Thoracic aorta (tissue), 2 donors: ENCODE measurements at places on chromosomes 2 and 18.
A peak's percentile ranks its signal among the peaks of the same experiment; 100 is the strongest.

- no peak for DNase-seq
Observed at GRCh38 chr2:6917761-6918421, 679 bp downstream of the RNF144A start.

DNA sequence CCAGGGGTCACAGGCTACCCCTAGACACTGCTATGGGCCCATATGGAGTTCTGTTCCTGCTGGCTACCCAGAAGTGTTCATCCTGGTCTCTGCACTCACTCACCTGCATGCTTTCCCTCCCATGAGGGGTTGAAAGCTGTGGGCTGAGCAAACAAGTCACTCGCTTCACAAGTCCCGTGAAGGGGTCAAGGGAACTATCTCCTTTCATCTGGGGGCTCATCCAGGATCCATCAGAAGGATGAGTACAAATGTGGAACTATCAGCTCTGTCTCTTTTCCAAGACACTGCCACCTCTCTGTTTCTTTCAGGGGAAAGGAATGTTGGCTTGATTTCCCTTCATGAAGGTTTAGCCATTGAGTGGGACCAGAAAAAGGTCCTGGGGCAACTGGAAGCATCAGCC lies 21.7 kb downstream of the SULT1C4 start:
- no peak for DNase-seq

DNA sequence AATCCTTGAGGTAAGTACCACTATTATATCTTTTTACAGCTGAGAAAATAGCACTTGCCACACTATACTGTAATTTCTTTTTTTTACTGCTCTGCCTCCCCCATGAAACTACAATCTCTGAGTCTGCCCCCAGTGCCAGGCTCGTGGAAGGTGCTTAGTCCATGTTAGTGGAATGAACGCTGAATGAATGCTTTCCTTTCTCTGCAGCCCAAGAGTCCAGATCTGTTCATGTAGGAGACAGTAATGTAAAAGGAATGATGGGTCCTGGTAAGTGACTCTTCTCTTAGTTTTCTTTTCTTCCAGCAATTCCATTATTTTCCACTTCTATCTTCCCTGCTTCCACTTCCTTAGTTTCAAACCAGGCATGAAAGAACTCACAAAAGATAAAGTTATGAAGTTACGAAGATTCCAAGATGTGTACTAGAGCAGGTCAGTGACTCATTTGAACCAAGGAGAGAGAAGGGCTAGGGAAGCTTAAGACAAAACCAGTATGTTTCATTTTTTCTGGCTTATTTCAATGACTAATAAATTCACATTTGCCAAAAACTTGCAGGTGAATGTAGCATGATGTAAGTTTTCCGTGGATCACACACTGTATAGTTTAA lies 46.0 kb downstream of the ARHGEF33 start:
- no peak for DNase-seq

- no peak for DNase-seq
Observed at GRCh38 chr18:9428301-9428706, 47.0 kb upstream of the RALBP1 start.

- no peak for DNase-seq
Observed at GRCh38 chr2:186256540-186256939, 229.5 kb upstream of the ZC3H15 start.

- no peak for DNase-seq
Observed at GRCh38 chr2:46284260-46284659, 12.9 kb upstream of the EPAS1 start.

- no peak for DNase-seq
Observed at GRCh38 chr2:84494070-84494469, 22.2 kb upstream of the DNAH6 start.

- DNase-seq: no peak
Observed at GRCh38 chr2:149145314-149146295, 107.1 kb downstream of the LYPD6B start.

DNA sequence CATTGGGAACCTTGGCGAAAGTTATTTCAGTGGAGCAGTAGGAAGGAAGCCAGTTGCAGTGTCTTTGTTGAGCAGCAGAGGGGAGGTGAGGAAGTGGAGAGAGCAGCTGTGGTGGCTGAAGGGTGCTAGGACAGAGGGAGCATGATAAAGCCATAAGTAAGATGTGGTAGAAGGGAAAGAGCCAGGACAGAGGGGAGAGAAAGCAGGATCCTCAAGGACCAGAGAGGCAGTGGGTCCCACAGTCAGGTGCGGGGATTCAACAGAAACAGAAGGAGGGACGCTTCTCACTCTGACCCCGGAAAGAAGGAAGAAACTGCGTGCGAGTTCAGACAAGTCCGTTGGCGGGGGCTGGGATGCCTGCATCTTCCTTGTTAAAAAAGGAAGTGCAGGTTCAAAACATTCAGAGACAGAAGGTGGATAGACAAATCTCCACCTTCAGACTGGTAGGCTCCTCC lies at the start of gene CXCR2:
Gene CXCR2, plus strand, starts transcription at position 403 of the 455 bp plus-strand sequence. CDS start 8,774 bp downstream, outside the sequence.
- DNase-seq: no peak

DNA sequence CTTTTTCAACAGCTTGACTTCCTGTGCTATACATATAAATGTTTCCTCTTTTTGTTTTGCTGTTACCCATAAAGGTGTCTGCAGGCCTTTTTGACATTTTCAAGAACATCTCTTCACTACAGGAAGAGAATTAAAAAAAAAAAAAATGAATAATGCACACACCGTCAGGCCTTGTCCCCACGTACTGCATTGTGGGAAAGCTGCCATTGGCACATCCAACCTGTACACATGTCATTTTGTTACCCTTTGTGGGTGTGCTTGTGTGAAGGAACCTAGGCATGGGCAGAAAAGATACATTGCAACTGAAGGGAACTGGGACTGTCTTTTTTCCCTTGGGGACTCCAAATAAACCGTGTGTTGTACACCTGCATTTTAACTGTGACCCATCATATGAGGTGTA lies 16.8 kb upstream of the TMEM37 start:
- no peak for DNase-seq

DNA sequence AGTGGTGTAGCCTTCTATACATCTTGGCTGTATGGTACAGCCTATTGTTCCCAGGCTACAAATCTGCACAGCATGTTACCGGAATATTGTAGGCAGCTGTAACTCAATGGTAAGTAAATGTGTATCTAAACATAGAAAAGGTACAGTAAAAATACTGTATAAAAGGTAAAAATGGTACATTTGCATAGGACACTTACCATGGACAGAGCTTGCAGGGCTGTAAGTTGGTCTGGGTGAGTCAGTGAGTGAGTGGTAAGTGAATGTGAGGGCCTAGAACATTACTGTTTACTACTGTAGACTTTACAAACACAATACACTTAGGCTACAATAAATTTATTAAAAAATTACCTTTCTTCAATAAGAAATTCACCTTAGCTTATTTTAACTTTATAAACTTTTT lies 3.7 kb upstream of the MRPS9 start:
- DNase-seq: no peak

- no peak for DNase-seq
Observed at GRCh38 chr2:197239434-197239833, 71.1 kb downstream of the ANKRD44 start.

GRCh38 chr2:165617741-165618481 lies 148.4 kb downstream of the CSRNP3 start:
- no peak for DNase-seq

DNA sequence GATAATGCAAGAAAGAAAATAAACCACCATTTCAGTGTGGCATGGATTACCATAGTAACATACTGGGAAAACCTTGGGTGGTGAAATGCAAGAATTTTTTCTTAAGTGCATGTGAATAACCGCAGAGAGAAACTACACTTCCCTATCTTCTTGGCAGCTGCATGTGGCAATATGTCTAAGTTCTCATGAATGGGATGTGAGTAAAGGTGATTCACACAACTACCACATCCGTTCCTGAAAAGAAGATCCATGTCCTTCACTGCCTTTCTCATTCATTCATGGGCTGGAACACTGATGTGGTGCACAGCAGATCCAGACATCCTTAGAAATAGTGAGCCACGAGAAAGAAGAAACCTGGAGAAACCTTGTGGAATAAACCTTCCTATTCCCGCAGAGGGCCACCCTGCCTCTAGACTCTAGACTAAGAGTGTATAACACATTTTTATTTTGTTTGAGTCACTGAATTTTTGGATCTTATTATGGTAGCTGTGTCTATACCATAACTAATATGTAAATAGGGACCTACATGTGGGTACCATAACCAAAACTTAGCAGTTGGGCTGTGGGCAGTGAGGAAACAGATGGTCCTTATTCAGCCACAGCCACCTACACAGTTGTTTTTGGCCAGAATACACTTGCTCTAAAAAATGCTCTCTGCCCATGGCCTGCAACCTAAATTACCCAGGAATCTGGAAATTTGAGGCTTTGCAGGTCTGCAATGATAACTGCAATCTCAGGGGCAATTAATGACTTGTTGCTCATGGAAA lies 573.3 kb downstream of the LRP1B start:
- DNase-seq: no peak

GRCh38 chr18:50424877-50425690 lies 50.2 kb downstream of the SKA1 start:
- no peak for DNase-seq

GRCh38 chr2:241561832-241562231 lies 3.3 kb downstream of the BOK start:
- DNase-seq: peak; percentile 22

DNA sequence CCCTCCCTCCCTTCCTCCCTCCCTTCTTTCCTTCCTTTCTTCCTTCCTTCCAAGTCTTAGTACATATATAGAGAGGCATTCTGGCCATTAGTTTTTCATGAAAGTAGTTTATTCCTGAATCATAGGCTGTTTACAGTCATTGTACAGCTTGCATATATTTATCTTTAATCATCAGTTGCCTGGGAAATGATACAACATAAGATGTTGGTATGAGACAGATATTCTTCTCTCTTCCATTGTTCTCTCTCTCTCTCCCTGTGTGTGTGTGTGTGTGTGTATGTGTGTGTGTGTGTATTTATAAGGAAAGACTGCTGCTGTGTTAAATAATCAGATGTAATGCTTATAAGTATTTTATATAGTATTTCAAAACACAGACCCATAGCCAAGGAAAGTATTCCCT lies 289.8 kb upstream of the UBE2E3 start:
- DNase-seq: no peak

GRCh38 chr2:218046238-218046637 lies 22.8 kb upstream of the RUFY4 start:
- no peak for DNase-seq

DNA sequence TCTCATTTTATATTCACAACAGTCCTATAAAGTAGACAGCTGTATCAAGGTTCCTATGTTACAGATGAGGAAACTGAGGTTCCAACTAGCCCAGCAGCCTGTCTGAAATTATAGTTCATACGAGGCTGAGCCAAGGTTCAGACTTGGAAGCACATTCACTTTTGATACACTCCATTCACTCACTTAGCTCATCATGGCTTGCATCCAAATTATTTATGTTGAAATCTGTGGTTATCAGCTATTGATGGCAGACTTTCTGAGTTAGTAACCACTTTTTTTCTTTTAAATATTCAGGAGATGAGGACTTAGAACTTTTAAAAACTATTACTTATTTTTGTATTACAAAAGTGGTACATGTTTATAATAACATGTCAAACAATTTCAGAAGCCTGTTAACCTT lies 188.2 kb downstream of the MTX2 start:
- DNase-seq: no peak

- no peak for DNase-seq
Observed at GRCh38 chr2:172693037-172693436, 42.6 kb upstream of the RAPGEF4 start.

DNA sequence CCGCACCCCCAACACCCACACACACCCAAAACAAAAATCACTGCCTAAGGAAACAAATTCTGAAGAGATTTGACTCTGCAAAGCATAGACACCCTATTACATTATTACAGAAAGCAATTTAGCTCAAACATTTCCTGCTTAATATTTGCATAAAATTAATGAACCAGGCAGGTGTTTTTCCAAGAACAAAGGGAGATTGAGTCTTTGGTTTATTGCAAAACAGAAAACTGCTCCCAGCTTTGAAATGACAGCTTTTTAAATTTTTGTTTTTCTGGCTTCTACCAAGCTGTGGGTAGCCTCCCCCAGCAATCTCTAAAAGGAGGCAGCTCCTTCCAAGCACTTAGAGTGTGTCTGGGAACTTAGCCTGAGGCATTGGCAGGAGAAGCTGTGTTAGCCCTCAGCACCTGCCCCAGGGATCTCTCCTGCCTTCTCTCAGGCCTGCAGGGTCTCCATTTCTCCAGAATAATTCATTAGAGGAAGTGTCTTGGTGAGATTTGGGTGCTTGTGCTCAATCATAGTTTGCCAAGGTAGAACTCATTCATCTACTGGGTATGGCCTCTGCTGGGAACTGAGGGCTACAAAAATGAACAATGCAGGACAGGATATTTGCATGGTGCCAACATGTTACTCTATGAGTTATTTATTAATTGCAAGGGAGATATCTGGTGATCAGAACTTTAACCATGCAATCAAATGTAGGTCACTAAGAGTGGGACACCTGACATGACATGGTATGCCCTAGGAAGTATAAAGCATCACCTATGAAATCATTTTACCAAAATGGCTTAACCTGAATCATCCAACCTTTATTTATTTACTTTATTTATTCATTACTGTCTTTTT lies 58.7 kb downstream of the B3GNT2 start:
- DNase-seq: no peak

DNA sequence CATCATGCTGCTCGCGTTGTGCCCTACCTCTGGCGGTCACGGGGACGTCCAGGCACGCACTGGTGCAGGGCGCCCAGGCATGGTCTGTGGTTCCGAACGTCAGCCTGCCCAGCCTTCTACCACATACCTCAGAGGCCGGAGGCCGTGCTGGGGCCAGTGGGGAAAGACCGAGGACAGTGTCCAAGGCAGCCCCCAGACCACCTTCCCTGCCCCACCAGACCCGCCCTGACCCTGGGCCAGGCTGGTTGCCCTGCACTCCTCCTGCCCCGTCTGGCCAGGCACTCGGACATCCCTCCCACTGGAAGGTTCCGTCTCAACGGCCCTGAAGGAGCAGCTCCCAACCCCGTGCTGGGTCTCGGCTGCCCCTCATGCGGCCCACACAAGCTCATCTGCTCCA lies 32.8 kb downstream of the SLC66A2 start:
- DNase-seq: no peak

DNA sequence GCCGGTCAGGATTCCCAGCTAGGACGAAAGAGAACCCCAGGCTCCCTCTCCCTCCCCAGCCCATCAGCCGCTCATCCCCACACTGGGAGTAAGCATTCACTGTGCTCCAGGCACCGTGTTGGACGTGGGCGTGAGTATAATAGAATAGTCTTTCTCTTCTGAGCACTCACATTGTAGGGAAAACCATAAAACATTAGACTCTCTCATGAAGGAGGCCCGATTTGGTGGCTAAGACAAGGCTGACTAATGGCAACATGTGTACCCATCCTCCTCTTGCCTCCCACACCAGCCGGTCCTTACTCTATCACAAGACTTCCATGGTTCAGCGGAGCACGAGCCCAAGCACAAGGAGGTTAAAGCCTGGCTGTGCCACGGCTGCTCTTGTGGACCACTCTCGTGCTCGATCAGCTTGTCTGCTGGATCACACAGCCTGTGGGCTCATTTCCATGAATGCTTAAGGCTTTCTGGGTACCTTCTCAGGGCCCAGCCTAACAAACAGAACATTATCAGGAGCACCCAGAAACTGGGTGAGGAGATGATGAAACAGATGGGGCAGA lies 540.9 kb upstream of the RAB6C start:
- DNase-seq: no peak

DNA sequence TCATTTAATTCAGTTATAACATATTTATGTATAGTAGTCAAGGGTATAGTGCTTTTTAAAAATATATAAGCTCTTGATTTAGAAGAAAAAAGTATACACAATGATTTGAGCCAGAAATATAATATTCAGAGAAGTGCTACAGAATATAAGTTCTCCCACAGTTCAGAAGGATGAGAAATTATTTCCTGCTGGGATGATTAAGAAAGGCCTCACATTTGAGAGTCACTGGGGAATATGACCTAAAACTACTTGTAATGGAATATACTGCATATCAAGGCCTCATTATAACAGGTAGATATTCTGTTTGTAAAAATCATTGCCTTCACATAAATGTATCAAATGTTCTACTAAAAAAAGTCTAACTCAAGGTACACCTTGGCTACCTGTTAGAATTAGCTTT lies 203.5 kb downstream of the MBD2 start:
- no peak for DNase-seq
